ENCODE measurements at places on chromosomes 12 and 14.

DNA sequence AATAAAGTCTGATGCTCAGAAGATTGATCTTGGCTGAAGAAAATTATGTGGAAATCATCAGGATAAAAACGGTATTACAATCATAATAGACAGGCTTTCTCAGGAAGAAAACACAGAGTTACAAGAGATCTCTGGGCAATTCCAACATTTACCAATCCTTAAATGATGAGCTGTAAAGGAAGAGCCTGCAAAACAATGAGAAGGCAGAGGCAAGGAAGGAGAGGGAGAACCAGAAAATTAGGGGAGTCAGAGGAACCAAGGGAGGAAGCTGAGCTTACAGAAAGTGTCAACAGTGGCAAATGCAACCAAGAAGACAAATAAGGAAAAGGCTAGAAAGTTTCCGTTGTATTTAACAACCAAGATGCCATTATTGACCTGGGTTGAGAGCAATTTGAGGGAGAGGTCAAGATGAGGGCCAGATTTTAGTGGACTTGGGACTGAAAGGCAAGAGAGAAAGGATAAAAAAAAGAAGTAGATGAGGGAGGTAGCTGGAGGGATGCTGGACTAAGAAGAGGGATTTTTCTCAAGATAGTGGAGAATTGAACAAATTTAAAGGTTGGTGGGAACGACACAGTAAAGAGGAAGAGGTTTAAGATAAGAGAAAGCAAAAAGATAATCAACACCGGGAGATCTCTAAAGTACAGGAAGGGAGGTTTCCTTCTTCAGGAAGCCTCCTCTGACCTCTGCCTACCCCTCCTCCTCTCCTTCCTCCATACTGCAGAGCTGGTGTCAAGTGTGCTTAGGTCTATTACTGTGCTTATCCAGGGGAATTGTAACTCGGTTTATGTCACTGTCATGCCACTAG is 116.9 kb downstream of the DUSP6 start:
- no peak for DNase-seq

GRCh38 chr12:131210506-131211339 is 257.0 kb downstream of the ADGRD1 start:
- no peak for DNase-seq

DNA sequence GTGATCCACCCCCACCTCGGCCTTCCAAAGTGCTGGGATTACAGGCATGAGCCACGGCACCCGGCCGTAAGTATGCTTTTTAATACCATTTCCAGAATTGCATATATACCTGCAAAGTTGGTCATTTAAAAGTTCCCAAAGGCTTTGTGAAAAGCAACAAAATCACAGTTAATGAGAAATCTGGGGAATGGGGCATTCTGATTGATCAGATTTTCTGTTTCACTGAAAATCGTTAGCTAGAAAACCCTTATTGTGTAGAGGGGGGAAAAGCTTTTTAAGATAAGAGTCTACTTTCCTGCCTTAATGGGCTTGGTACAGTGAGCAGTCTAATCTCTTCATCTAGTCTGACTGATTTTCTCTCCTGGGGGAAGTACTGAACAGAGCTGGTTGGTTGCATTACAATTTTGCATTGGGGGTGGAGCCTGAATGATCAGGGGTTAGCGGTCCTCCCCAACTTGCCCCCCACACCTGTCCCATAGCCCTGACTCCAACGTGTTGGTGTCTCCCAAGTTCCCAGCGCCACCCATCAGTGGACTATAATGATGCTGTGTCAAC is 23.8 kb downstream of the IL31 start:
- DNase-seq: no peak

DNA sequence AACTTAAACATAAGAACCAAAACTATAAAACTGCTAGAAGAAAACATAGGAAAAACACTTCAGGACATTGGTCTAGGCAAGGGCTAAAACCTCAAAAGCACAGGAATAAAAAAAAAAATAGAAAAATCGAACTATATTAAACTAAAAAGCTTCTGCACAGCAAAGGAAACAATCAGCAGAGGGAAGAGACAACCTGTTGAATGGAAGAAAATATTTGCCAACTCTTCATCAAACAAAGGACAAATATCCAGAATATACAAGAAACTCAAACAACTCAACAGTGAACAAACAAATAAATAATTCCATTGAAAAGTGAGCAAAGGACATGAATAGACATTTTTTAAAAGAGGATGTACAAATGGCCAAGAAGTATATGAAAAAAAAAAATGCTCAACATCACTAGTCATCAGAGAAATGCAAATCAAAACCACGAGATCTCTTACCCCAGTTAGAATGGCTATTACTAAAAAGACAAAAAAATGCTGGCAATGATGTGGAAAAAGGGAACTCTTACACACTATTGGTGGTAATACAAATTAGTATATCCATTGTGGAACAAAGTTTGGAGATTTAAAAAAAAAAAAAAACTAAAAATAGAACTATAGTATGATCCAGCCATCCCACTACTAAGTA is 152.0 kb downstream of the NDUFA12 start:
- DNase-seq: no peak

- DNase-seq: peak; percentile 13
Measured at GRCh38 chr12:22101749-22102243, 55.8 kb downstream of the CMAS start.

DNA sequence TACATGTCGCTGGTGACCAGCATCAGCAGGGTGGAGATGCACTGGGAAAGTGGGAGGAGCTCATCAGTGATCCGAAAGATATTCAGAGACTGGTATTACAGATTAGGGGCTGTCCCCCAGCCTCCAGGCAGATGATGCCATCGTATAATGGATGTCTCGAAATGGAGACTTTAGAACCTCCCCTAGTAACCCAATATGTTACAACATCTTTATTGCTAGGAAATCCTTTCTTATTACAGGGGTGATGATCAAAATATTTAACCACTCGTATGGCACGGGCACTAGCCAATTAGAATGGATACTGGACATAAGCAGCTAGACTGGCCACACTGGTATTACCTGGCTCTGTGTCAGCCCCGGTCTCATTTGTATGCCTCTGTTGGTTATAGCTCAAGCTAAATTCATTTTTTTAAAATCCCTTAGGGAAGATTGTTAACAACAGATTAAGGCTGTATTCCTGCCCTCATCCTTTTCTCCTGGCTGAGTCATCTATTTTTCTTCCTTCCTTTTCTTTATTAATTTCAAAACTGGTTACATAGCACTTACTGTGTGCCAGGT is 10.8 kb upstream of the CEBPE start:
- DNase-seq: no peak

- DNase-seq: no peak
Measured at GRCh38 chr12:32440120-32440865, 40.9 kb downstream of the FGD4 start.

DNA sequence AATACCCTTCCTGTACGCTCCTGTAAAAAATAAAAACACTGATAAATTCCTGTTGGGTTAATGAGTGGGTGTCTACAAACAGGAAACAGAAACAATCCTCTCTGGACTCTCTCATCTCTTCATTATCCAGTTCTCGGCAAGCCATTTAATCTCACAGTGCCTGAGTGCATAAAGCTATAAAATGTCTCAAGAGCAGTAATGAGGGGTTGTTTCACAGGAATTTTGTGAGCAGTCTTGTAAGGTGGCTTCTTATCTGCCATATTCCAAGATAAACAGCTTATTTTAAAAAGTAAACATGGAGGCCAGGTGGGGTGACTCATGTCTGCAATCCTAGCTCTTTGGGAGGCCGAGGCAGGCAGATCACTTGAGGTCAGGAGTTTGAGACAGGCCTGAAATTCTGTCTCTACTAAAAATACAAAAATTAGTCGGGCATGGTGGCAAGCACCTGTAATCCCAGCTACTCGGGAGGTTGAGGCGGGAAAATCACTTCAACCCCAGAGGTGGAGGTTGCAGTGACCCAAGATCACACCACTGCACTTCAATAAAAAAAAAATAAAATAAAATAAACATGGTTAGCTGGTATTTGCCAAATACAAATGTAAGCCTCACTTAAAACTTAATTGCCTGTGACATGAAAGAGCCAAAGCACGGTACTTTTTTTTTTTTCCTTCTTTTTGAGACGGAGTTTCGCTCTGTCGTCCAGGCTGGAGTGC is 54.0 kb downstream of the CLIP1 start:
- DNase-seq: no peak

- DNase-seq: peak; percentile 96
Measured at GRCh38 chr12:6613015-6613775, 6.0 kb upstream of the CHD4 start.

DNA sequence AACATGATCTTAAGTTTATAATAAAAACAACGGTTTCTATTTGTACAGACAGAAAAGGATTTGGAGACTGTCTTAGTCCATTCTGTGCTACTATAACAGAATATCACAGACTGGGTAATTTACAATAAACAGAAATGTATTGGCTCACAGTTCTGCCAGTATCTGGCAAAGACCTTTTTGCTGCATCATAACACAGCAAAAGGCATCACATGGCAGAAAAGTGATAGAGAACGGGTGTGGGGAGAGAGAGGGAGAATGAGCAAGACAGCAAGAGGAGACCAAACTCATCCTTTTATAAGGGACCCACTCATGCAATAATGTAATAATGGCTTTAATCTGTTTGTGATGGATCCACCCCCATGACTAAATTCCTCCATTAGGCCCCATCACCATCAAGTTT is 17.0 kb upstream of the NUDT4 start:
- no peak for DNase-seq

- no peak for DNase-seq
Measured at GRCh38 chr14:55381561-55381960, 30.1 kb downstream of the ATG14 start.

GRCh38 chr14:99028521-99028920 is 243.5 kb downstream of the BCL11B start:
- no peak for DNase-seq

DNA sequence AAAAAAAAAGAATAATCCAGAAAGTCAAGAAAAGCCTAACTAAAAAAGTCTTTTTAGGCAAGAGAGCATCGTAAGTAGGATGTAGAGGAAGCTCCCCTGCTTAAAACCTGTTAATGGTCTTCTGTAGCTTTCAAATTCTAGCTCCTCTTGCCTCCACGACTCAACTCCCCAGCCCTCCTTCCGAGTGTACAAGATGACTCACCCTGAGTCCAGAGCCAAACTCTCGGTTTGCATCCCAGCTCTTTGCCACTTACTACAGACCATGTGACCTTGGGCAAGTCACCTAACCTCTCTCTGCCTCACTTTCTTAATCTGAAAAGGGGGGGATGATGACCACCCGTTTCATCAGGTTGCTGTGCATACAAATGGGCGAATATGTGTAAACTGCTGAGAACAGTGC is 460.4 kb downstream of the DPF3 start:
- DNase-seq: no peak

- DNase-seq: no peak
Measured at GRCh38 chr12:42790761-42791151, 201.2 kb upstream of the PRICKLE1 start.

DNA sequence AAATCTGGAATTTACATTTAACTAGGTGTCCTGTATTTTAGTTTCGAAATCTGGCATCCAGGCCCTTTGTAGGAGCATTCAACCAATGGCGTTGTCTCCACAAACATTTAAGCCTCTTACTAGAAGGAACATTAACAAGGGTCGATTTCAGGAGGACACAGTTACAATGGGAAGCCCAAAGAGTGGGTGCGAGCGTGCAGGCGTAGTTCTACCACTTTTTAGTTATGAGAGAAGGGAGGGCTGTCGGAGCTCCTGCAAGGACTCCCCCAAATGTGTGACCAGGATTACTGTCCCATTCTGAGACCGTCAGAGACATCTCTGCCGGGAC is 365 bp upstream of the ABHD4 start:
- no peak for DNase-seq

GRCh38 chr12:101653503-101653902 is 43.9 kb upstream of the CHPT1 start:
- no peak for DNase-seq

DNA sequence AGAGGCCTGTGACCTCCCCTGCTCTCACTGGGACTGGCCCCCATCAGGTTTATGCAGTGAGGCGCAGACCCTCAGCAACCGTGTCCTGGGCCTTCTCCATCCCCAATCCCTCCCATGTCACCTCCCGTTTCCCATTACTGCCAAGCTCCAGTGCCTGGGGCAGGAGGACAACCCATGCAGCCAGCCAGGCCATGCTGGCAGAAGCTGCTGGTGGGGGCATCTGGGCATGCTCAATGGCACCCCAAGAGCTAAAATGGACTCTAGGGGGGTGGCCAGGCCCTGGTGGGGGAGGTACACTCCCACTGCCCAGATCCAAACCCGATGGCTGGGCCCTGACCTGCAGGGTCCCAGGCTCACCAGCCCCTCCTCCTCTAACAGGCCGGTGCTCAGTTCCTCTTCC is 20.5 kb upstream of the GPR132 start:
- DNase-seq: no peak

GRCh38 chr14:94879537-94879936 is 109.6 kb upstream of the GSC start:
- no peak for DNase-seq

DNA sequence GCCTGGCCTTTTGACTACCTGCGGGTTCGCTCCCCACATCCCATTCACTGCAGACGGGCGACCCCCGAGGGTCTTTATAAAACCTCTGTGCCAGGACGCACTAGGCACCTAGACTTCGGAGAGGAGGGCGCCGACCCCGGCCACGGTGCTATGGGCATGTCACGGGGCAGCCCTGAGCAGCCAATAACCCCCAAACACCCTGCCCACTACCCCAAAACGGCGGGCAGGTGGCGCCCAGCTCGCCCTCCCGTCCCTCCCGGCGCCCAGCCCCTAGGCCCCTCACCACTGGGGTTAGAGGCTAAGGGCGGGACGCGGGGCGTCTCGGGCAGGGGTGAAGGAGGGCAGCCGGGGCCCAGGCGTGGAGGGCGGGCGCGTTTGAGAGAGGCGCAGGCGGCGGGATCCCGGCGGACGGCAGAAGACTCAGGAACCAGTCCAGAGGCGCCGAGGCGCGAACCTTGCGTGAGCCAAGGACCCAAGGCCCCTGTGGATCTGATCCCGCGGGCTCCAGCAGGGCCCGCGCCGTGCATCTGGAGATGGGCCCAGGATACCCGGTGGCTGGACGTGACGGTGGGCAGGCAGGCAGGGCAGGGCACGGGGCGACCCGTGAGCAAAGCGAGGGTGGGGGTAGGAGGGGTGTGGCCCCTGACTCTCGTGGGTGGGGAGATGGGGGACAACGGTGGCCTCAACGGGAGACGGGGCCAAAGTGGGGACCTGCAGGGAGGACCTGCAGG is 11.1 kb downstream of the KRT85 start:
- DNase-seq: no peak

DNA sequence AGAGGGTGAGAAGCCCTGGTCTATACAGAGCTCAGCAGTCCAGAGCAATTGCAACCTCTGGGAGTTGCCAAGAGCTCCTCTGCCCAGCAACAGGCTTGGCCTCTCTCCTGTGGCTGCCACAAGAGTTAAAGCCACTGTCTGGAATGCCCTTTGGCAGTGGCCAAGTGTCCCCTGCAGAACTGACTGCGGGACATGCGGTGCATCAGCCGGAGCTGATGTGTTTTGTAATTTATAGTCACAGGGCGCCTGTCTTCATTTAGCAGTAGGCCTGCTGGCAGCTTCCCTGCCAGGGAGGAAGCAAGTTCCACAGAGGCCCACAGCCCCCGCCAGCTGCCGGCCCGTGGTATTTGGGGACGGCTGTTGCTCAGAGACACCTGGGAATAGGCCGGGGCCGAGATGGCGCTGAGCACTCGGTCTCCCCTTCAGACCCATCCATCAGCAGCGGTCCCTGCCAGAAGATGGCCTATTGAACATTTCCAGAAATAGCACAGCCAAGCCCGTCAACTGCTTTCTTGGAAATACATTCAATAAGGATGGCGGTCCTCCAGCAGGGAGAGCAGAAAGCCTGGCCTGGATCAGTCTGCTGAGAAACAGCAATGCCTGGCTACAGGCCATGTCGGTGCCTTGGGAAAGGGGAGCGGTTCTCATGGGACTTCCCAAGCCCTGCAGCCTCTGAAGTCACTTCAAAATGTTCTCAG is 217.4 kb downstream of the CRADD start:
- peak; percentile 82 for DNase-seq
